ENCODE measurements at places on chromosomes 13 and 19. TPM values are rescaled to one million over a fixed set of nuclear protein-coding genes. Genes with fewer than 3 reads are reported as not detected.

HSD17B14 gene
- 3.9 TPM for total RNA-seq

CPB2 gene
- total RNA-seq, result 0.15 TPM

CEACAM7 gene
- total RNA-seq, result not detected

SKA3 gene
- 43.3 TPM for total RNA-seq

TBCB gene
- total RNA-seq, result 141 TPM

Data from HCT116 (cell line).